ENCODE measurements at places on chromosomes 12 and 14. TPM values are rescaled to one million over a fixed set of nuclear protein-coding genes. Genes with fewer than 3 reads are reported as not detected.

TBX5 gene
- total RNA-seq, result 20.8 TPM

- DNase-seq, result no peak
- H3K4me3 ChIP-seq, result no peak overlapping the region
- H3K36me3 ChIP-seq, result peaks cover 32% of the 10 kb centered on the region
These were observed 21.8 kb downstream of the MDM1 start for GRCh38 chr12:68310370-68310769.

DNA sequence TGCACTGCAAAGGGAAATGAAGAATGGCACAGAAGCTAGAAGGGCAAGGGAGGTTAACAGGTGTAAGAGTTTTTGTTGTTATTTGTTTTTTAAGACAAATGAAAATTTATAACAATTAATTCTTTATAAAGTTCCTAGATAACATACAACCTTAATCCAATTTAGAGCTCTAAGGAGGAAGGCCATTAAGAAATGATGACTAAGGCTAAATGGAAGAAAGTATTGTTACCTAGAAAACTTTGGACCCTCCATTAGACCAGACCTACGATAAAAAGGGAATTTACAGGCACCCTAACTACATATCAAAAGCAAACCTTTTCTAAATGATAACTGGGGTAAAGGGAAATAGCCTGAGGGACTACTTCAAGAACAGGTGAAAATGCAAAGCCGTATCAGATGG, 130.8 kb downstream of the PRKD1 start:
- H3K27me3 ChIP-seq, result no peaks in the 10 kb centered on the region
- DNase-seq, result no peak
- H3K4me3 ChIP-seq, result no peak overlapping the region
- H3K27ac ChIP-seq, result no peak overlapping the region
- no peaks in the 10 kb centered on the region for H3K4me1 ChIP-seq

DHH gene
- total RNA-seq, result 1.3 TPM

GNB3 gene
- total RNA-seq, result 1.3 TPM

GLT1D1 gene
- 1.5 TPM for total RNA-seq

DNA sequence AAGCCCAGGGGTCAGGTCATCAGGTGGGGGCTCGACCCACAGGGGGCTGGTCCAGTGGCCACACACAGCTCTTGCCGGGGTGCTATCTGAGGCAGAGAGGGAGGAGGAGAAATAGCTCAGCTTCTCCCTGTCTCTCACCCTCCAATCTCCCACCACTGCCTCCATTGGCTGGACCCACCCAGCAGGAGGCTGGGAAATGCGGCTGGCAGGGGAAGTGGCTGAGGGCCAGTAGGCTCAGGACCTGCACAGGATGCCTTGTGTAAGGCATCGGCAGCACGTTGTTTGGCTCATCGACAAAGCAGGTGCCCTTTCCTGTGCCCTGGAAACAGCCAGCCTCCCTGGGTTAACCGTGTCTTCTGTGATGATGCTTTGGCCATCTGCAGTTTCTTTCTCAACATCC, 58.8 kb upstream of the SLC24A4 start:
- no peak for DNase-seq
- H3K27me3 ChIP-seq, result no peaks in the 10 kb centered on the region
- no peaks in the 10 kb centered on the region for H3K36me3 ChIP-seq
- H3K27ac ChIP-seq, result no peak overlapping the region
- no peak overlapping the region for H3K4me3 ChIP-seq

Measured in lung (tissue), 17 donors.